NCI-H774 (cell line): ENCODE measurements at places on chromosomes 6 and 20.

GRCh38 chr20:35015863-35016193 is 60.2 kb downstream of the MYH7B start:
- no peak for DNase-seq

DNA sequence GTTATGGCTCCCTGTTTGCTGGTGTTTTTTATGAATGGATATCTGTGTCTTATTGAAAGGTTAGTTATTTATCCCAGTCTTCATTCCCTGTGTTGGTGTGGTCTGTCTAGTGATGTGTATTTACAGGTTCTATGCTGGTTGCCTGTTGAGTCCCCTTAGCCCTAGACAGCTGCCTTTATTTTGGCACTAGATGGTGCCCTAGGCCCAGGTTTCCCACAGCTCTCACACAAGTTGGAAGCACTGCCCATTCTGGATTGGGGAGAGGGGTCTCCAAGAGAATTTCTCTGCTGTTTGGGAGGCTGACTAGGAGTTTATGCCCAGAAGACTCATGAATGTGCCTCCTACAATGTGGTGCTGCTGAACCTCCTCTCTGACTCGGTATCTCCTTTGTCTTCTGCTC is 12.4 kb downstream of the GRM1 start:
- DNase-seq = no peak

DNA sequence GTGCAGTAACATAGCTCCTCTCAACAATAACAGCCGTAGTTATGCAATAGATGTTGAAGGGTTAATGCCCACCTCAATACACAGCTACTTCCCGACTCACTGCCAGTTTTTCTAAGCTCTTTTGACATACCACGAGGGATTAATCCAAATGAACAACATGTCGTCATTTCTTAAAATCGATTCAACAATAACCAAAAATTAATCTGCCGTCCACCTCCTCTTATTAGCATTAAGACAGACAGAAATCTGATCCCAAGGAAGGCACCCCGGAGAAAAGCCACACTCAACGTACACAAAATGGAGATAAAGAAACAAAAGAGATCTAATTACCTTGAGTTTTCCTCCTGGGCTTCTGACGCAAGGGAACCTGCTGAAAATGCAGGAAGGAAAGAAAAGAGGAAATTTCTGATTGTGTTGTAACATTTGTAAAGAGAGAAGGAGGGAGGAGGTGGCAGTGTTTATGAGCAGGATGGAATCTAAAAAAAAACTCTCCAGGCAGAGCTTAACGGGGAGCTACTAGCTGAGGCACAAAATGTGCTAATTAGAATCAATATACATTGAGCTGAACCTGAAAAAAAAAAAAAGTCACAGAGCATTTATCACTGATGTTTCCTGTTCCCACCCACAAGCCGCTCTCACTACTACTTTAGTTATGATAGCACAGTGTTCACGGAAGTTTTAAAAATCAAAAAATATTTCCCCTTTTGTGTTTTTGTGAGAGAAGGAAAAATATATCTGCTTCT is 109.3 kb downstream of the IPCEF1 start:
- DNase-seq = no peak

GRCh38 chr6:104689551-104690205 is 170.0 kb downstream of the HACE1 start:
- DNase-seq = no peak

DNA sequence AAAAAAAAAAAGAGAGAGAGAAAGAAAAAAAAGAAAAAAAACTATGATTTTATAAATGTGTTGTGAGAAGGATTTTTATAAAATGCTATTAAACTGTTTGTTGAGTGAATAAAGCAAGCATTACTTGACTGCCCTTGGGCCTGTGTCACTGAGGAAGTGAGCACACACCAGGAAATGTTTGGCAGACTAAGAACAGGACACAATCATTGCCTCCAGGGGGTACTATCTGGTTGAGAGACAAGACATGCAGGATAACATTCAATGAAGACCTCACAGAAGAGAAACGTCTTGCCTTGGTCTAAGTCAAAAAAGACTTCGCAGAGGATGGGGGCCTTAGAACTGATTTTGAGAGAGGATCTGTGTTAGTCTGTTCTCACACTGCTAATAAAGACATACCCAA is 40.6 kb downstream of the MTFR2 start:
- no peak for DNase-seq

GRCh38 chr6:33953171-33953570 is 149.4 kb upstream of the MLN start:
- no peak for DNase-seq
